Stomach (tissue), 19 donors: ENCODE measurements at places on chromosomes 12 and 14. TPM values are rescaled to one million over a fixed set of nuclear protein-coding genes. Genes with fewer than 3 reads are reported as not detected.

GRCh38 chr12:11795913-11796459 lies 146.5 kb downstream of the ETV6 start:
- DNase-seq = no peak

DNA sequence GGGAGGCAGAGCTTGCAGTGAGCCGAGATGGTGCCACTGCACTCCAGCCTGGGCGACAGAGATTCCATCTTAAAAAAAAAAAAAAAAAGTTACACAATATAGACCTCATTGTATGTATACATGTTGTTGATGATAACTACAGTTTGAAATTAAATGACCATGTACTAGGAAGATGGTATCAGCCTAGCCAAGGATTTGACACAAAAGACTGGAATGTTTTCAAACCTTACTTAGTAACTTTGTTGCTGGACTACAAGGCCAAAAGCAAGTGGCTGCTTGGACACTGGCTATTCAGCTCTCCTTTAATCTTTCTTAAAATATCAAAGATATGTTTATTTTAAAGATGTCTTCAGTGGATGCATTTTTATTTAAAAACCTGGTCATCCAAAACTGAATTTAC lies 18.9 kb upstream of the NUDT4 start:
- DNase-seq = no peak

PROX2 gene
- not detected for total RNA-seq

DNA sequence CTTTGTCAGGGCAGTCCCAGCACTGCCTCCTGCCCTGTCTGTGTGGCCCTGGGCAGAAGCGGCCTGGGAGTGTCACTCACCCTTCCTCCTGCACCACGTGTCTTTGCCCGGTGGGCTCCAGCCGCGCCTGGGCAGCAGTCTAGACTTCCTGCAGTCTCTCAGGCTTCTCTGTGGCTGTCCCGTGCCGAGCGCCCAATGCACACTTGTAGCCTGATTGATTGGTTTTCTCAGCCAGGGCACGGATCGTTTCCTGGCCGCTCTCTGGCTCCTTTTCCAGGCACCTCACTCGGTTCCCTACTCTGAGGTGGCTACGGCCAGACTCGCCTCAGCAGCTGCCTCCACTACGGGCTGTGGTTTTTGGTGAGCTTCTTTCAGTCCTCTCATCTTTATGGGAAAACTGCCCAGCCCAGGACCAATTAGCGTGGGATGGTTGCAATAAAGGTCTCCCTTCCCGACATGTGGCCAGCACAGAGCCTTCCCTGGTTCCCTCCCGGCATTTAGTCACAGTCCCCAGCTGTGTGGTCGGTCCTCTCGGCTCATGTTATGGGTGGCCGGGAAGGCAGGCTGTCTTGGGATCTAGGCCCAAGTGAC lies 133.1 kb downstream of the CACNA1C start:
- DNase-seq = no peak

- no peak for DNase-seq
These were observed 10.0 kb downstream of the NIN start for GRCh38 chr14:50820786-50821509.

GRCh38 chr12:95599880-95600279 lies 48.6 kb upstream of the USP44 start:
- DNase-seq = no peak

HOTAIR gene
- not detected for total RNA-seq

MEG3 gene
- 26.4 TPM for total RNA-seq

SERPINA5 gene
- 1.7 TPM for total RNA-seq

DNA sequence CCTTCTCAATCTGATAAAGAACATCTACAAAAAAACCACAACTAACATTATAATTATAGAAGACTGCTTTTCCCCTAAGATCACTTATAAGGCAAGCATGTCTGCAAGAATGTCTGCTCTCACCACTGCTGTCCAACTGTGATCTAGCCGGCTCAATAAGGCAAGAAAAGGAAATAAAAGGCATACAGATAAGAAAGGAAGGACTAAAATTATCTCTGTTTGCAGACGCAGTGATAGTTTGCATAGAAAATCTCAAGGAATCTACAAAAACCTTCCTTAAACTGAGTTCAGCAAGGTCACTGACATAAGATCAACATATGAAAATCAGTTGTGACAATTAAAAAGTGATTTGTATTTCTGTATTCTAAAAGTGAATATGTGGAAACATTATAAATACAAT lies 138.0 kb upstream of the EGLN3 start:
- no peak for DNase-seq

DNA sequence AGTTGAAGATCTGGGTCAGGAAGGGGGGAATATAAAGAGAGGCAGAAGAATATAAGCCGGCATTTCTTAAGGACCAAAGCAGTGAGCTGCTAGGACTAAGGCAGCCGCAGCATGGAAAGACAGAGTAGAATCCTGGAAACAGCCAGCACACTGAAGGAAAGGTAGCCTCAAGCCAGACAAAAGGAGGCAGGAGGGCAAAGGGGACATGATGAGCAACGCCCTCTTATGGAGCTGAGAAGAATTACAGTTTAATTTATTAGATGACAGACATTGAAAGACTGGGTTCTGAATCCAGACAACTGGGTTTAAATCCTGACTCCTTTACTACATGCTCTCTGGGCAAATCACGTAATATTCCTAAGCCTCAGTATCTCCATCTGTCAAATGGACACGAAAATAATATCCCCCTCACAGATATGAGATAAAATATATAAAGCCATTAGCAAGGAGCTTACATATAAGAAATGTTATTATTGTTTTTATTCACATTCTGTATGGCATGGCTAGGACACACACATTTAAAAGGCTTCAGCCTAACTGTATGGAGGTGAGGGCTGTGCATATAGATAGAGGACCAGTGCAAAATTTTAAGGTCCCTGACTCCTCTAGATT lies 8.1 kb upstream of the PCED1B start:
- DNase-seq = no peak

TBPL2 gene
- total RNA-seq = not detected

DNA sequence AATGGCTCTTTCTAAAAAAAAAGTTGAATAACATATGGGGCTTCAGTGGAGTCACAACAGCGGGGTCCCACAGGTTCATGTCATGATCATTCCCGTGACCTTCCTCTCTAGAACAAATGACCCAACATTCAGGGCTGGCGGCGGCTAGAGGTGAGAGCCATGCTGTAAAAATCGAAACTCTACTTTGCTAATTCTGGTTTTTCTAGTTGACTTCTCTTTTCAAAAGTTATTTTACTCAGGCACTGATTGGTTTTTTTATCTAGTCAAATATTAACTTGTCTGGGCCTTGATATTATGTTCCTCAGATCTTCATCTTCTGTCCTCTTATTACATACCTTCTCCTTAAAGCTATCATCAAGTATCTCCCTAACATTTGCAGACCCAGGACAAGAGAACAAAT lies 402.9 kb upstream of the SOX5 start:
- DNase-seq = no peak

MYO1H gene
- not detected for total RNA-seq

TMPO gene
- total RNA-seq = 121 TPM

DNA sequence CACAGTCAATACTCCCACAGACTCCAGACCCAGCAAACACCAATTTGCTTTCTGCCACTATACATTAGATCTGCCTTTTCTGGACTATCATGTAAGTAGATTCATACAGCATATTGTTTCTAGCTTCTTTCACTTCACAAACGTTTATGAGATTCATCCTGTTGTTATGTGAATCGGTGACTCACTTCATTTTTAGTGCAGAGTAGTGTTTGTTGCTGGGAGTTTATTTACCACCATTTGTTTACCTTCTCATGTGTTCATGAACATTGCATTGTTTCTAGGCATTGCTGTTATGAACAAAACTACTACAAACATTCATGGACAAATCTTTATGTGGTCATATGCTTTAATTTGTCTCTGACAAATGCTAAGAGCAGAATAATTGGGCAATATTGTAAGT lies 807.8 kb upstream of the TMEM132C start:
- DNase-seq = no peak

DNA sequence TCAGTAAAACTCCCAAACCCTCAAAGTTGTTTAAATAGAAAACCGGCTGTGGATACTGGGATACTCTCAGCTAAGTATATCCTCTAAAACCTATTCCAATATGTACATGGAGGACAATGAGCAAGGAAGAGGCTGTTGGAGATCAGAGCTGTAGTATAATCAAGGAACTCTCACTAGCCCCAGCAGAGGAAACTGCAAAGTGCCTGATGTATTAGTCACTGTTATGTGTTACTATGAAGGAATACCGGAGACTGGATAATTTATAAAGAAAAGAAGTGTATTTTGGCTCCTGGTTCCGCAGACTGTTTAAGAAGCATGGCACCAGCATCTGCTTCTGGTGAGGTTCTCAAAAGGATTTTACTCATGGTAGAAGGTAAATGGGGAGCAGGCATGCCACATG lies 65.6 kb upstream of the RPL10L start:
- DNase-seq = no peak

GRCh38 chr12:5096241-5096924 lies 52.7 kb downstream of the KCNA5 start:
- no peak for DNase-seq

KRT79 gene
- not detected for total RNA-seq

GRCh38 chr14:78016532-78016931 lies 153.6 kb upstream of the NRXN3 start:
- no peak for DNase-seq

- DNase-seq = peak; percentile 78
These were observed 126.7 kb upstream of the CCDC196 start for GRCh38 chr14:66359500-66359899.

MYF6 gene
- total RNA-seq = not detected

PRB3 gene
- total RNA-seq = not detected

POTEM gene
- not detected for total RNA-seq

- no peak for DNase-seq
These were observed 919.4 kb downstream of the NRXN3 start for GRCh38 chr14:79089576-79089975.

DNA sequence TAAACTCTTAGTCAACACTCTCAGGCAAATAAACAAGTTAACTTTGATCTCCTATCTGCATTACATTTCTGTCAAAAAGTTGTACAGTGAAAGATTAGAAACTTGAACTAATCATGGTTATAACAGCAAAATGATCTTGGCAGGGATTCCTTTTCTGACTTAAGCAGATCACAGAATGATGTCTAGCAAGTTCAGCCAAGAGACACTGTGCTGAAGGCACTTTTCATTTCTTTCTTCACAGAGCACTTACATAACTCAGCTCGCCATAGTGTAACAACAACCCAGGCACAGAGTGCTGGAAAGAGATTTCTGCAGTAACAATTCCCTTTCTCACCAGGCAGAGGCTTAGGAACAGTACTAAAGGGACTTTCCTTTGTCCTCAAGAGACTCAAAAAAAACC lies 19.6 kb upstream of the CSRP2 start:
- DNase-seq = peak; percentile 78

DNA sequence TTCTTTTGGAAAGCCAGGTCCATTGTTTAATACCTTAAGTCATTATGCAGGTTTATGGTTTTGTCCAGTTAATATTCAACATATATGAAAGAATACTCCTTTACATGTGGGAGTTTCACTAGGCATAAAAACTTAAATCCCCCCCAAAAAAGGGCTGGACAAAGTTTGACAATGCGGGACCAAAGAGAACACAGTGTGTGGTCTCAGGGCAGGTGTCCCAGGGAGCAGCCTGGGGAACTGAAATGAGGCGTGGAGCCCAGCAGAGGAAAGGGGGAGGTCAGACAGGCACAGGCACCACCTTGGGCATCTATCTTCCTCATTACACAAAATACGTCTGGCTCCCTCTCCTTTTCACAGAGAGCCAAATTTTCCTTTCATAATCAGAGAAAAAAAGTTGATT lies 22.5 kb downstream of the PKP2 start:
- no peak for DNase-seq

GRCh38 chr14:101033446-101034165 lies 130.1 kb upstream of the RTL1 start:
- no peak for DNase-seq

GRCh38 chr14:24662753-24663152 lies 28.8 kb upstream of the GZMB start:
- no peak for DNase-seq

- peak; percentile 89 for DNase-seq
These were observed 2.5 kb downstream of the USP44 start for GRCh38 chr12:95548539-95549391.

DNA sequence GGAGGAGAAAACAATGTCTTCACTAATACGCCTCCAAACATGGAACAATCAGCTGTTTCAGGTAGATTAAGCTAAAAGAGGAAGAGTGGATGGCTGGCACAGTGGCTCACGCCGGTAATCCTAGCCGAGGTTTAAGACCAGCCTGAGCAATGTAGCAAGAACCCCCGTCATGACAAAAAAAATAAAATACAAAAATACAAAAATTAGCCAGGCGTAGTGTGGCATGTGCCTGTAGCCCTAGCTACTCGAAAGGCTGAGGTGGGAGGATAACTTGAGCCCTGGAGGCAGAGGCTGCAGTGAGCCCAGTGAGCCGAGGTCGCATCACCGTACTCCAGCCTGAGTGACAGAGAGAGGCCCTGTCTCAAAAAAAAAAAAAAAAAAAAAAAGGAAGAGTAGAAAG lies 1.2 kb upstream of the MED13L start:
- DNase-seq = no peak

DNA sequence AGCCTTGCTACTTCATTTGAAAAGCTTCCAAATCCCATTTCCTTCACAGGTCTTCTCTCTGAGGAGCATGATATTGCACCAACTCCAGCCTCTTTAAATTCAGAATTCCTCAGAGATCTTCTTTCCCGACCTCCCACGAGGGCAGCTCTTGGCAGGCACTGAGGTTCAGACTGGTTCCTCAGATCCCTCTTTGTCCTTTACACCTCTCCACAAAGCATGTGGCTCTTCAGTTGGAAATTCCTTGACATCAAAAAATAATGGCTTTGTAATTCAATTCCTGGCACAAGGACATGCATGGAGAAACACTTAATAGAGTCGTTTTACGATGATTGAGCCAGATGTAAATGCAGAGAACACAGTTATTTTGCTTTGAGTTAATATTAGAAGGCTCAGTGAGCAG lies 63.2 kb upstream of the TMX1 start:
- DNase-seq = no peak

- DNase-seq = no peak
These were observed 8.7 kb downstream of the MARK3 start for GRCh38 chr14:103393676-103394626.

DNA sequence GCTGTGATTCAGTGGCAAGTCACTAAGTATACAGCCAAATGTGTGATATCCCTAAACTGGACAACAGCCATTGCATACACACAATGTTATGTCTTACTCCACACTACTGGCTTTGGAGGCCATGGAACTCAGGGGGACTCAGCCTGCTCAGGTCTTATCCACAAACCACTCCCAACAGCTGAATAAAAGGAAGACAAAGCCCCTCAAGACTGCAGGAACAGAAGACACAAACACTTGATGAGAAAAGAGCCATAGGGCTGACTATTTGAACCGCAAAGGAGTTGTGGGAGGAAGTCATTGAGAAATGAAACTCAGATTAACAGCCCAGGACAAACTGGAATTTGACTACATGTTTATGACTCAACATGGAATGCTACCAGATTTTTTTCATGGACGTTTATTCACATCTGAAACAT lies 40.9 kb downstream of the PTGER2 start:
- DNase-seq = peak; percentile 56

TAS2R9 gene
- total RNA-seq = not detected

- DNase-seq = no peak
These were observed 18.7 kb upstream of the TAS2R14 start for GRCh38 chr12:10957741-10958140.

GRCh38 chr14:104693482-104694431 lies 4.3 kb downstream of the INF2 start:
- DNase-seq = peak; percentile 64

- DNase-seq = no peak
These were observed 1.1 kb upstream of the PAPLN start for GRCh38 chr14:73236157-73236556.

OSGEP gene
- total RNA-seq = 46.4 TPM

SLCO1A2 gene
- total RNA-seq = not detected

- peak; percentile 21 for DNase-seq
These were observed 10.3 kb downstream of the DAO start for GRCh38 chr12:108890208-108890607.

DHH gene
- total RNA-seq = 0.58 TPM
